ENCODE measurements at places on chromosomes 6 and 20.

- DNase-seq, result no peak
Observed at GRCh38 chr6:28695715-28696114, 170.0 kb downstream of the GPX5 start.

GRCh38 chr6:124026694-124027093 is 223.0 kb downstream of the NKAIN2 start:
- no peak for DNase-seq

DNA sequence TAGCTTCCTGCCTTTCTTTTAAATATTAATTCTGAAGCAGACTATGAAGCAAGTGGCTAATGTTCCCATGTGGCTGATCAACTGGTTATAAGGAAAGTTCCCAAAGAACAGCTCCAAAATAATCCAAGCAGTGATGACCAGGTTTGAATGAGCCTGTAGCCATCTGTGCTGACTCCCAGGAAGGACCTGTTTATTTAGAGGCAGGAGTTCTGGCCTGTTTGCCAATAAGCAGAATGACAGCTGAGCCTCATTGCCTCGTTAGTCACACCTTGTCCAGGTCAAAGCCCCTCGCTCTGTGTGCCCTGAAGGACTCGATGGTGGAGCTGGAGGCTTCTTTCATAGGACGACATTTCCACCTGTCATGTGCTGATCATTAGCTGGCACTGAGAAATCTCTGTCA is 97.4 kb downstream of the TMEM170B start:
- no peak for DNase-seq

- no peak for DNase-seq
Observed at GRCh38 chr6:5736016-5736738, 270.5 kb downstream of the NRN1 start.

GRCh38 chr6:30738532-30738931 is 4.0 kb downstream of the FLOT1 start:
- DNase-seq, result no peak

DNA sequence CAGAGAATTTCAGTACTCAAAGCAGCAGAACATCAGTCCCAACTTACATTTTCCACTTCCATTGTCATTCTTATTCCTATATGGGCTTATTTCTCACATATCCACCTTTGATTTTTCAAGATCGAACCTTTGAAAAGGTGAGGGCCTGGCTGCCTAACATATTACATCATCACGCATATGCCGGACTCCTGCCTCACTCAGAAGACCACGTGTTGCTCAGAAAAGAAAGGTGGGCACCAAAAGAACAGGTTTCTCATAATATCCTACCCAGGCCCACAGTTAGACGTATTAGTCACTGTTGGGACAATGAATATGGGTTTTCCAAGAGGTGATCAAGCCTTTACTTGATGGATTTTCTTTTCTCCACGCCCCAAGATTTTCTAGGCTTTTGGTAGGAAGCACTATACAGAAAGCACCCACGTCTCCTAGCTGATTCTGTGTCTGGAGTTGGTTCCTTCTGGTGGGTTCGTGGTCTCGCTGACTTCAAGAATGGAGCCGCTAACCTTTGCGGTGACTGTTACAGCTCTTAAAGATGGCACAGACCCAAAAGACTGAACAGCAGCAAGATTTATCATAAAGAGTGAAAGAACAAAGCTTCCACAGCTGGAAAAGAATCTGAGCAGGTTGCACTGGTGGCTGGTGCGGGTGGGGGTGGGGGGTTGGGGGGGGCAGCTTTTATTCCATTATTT is 168.9 kb downstream of the ATXN1 start:
- DNase-seq, result no peak

DNA sequence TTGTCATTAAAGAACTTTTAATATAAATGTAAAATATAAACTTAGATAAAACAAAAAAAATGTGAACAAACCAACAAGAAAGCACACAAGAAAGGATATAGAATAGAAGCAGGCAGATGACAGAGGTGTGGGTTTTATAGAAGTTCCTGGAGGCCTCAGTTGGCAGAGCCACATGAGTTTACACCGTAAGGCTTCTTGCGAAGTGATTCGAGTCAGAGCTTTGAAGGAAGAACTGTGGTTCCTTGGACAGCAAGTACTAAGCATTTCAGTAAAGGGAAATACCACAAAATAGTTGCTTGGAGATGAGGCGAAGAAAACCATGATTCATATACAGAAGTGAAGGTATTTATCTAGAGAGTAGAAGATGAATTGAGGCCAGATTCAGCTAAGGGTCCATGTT is 207.9 kb upstream of the EYA4 start:
- no peak for DNase-seq

DNA sequence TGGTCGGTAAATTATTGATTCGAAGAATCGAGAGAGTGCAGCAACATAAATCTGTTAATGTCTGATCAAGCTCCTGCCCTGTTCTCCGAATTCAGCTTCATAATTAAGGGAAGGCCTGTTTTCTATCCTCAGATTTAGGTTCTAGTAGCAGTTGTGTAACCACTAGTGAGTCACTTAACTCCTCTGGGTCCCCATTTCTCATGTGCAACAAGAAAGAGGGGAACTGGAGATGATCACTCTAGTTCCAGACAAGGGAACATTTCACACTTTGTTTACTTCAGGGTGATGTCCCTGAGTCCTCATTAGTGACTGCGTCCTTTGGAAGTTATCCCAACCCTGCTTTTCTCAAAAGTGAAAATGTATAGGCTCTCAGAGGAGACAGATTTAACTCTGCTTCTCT is 68.1 kb upstream of the RNF146 start:
- DNase-seq, result no peak

GRCh38 chr6:43508481-43509141 is 1.5 kb downstream of the LRRC73 start:
- DNase-seq, result no peak

DNA sequence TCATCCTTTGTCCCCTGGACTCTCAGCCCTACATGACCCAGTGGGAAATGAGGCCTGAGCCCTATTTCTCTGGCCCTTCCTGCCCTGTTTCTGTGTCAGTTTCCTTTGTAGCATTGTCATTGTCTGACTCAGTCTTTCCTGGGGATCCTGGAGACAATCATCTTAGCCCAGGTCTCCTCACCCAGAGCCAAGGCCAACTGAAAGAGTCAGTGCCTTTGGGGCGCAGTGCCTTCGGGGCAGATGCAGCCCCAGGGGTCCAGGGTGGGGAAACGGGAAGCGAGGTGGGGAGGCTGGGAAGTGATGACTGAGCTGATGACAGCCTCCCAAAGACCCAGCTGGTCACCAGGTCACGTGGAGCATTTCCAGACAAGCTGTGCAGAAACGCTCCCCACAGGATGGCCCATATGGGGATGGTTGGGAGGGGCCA is 93.3 kb upstream of the SULF2 start:
- no peak for DNase-seq

GRCh38 chr6:68247782-68248181 is 387.3 kb upstream of the ADGRB3 start:
- DNase-seq, result no peak

- DNase-seq, result no peak
Observed at GRCh38 chr6:12102350-12102749, 90.2 kb downstream of the HIVEP1 start.

GRCh38 chr6:161622779-161623178 is 348.9 kb upstream of the AGPAT4 start:
- no peak for DNase-seq

- peak; percentile 46 for DNase-seq
Observed at GRCh38 chr6:100202417-100203194, 208.6 kb upstream of the MCHR2 start.

GRCh38 chr6:76703285-76703684 is 630.8 kb upstream of the IMPG1 start:
- DNase-seq, result no peak

- DNase-seq, result no peak
Observed at GRCh38 chr6:24743944-24744335, 25.0 kb upstream of the C6orf62 start.

DNA sequence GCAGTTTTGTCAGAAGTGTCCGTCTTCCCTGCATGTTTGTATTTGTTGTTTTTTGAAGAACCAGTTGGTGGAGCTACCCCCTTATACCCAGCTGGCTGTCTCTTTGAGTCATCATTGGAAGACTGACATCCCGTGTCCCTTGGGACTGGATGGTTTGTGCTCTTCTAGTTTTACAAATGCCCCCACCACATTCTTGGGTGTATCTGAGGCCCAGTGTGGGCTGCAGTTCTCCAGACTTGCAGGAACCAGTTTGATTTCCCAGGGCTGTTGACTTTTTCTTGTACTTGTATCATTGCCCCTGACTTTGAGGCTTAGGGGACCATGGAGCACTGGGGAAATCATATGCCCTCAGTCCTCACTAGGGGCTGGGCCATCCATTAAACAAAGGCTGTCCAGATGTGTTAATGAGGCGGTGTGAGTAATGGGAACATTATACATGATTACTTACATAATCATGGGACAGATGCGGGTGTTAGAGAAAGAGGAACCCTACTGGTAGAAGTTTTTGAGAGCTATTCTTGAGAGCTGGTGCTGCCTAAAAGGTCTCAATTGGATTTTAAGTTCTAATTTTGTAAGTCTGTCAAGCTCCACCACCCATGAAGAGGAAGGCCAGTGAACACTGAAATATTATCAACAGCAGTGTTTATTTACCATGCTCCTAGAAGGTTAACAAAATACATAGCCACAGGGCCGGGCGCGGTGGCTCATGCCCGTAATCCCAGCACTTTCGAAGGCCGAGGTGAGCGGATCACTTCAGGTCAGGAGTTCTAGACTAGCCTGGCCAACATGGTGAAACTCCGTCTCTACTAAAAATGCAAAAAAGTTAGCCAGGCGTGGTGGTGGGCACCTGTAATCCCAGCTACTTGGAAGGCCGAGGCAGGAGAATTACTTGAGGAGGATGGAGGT is 8.5 kb downstream of the JARID2 start:
- peak; percentile 48 for DNase-seq

GRCh38 chr20:7272512-7272911 is 505.0 kb downstream of the BMP2 start:
- no peak for DNase-seq

DNA sequence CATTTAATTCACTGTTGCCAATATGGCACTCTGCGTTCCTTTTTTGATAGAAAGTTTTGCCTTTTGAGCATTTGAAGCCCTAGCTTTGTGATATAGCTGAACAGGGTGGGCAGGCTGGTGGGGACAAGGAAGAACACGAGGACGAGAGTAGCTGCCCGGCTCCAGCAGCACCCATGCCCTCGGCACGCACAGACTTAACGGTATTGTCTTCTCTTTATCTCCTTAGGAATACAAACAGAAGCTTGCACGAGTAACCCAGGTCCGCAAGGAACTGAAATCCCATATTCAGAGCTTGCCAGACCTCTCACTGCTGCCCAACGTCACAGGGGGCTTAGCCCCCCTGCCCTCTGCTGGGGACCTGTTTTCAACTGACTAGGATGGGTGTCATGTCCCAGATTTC is 56.0 kb downstream of the RPRD1B start:
- DNase-seq, result no peak
